NCI-H82 (cell line): ENCODE measurements at places on chromosomes 5 and 9.
A peak's percentile ranks its signal among the peaks of the same experiment; 100 is the strongest.

DNA sequence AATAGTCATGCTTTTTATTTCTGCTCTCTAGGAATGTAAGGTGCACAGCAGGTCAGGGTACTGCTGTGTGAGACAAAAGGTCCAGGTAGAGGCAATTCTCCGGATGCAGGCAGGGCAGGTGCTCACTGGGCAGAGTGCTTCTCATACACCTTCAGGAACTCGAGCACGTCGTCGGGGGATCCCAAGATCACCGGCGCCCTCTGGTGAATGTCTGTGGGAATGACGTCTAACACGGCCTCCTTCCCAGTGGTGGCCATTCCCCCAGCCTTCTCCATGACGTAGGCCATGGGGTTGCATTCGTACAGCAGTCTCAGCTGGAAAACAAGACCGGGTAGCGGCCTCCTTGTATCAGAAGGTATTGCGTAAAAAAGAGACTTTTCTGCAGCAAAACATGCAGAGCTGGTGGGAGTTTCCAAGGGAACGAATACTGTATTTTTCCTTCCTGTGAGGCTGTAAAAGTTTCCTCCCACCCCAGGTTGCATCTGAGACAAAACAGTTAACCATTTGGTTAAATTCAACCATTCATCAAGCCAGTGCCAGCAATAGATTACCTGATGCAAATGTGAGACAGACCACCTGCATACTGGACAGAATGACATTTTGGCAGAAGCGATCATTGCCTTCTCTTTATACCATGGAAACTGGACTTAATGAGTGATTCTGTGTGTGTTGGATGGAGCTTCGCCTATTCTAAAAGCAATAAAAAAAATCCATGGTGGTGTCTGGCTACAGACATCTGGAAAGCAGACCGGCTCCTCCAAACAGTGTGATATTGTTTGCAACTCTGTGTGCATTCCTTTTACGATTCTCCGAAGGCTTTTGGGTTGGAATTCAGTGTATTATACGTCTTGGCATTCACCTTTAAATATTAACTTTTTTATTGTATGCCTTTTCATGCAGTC, 9.9 kb upstream of the FBP2 start:
- DNase-seq = peak; percentile 64

- no peak for DNase-seq
Measured at GRCh38 chr5:179284751-179285631, 60.3 kb downstream of the ADAMTS2 start.

- DNase-seq = peak; percentile 92
Measured at GRCh38 chr5:178163772-178164735, 10.4 kb upstream of the NHP2 start.

DNA sequence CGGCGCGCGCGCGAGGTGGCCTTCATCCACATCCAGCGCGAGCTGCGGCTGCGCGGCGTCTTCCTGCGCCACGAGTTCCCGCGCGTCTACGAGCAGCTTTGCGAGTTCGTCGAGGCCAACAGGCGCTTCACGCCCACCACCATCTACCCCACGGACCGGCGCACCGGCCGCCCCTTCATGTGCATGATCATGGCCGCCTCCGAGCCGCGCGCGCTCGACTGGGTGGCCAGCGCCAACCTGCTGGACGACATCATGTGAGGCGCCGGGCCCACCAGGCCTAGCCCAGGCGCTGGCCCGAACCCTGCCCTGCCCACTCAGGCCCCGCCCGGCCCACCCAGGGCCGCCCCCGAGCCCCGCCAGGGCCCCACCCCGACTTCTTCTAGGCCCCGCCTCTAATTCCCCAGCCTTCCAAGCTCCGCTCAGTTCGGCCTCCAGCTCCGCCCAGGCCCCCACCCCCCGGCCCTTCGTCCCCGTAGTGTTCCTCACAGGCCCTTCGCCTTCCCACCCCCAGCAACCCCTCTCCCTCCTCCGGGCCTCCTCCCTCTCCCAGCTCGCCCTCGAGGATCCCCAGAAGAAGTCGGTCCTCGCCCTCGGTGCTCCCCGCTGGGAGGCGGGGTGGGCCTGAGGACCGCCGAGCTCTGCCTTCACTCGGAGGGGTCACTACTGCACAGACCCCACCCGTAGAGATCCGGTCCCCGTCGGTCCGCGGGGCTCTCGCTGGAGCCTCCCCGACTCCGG, 2.0 kb upstream of the PHPT1 start:
- peak; percentile 92 for DNase-seq

- no peak for DNase-seq
Measured at GRCh38 chr5:59272809-59273427, 620.6 kb downstream of the PDE4D start.

- DNase-seq = no peak
Measured at GRCh38 chr9:110153431-110153830, 54.5 kb downstream of the C9orf152 start.

DNA sequence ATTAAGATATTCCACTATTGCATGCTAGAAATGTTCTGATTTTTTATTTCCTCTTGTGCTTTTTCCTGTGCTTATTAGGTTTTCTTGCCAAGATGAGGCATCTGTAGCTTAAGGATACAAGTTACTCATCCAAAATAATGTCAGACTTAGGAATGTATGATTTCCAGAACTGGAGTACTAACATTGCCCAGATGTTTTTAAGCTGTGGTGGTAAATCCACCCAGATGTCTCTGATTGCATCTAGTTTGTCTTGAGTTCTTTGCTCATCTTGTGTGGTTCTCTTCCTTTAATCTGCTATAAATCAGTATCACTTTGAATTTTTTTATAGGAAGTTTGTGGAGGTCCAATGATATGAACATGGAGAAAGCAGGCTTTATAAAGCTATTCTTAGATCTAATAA, 337.5 kb upstream of the ZNF608 start:
- no peak for DNase-seq

- no peak for DNase-seq
Measured at GRCh38 chr9:94511955-94512265, 43.0 kb upstream of the PCAT7 start.

DNA sequence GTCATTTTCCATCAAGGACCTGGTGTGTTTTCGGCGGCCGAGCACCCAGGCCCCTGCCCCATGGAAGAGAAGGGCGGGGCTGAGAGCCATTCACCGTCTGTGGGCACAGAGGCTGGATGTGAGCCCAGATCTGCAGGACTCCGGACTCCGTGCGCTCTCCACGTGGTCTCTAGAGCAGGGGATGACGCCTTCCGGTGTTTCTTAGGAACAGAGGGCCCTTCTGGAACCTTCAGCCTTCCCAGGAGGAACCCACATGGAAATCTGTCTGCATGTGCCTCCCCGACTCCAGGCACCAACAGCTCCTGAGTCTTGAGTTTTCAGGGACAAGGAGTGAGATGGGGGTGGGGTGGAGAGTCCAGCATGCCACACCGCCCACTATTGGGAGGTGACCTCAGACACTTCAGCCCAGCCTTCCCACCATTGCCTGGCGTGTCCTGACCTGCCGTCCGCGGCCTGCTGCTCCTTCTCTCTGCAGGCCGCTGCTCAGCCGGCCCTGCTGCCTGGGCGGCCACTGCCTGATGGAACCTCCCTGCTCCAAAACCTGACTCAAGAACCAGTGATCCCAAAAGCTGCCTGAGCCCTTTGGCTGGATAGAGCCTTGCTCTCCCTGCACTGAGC, 2.4 kb upstream of the RXRA start:
- no peak for DNase-seq

DNA sequence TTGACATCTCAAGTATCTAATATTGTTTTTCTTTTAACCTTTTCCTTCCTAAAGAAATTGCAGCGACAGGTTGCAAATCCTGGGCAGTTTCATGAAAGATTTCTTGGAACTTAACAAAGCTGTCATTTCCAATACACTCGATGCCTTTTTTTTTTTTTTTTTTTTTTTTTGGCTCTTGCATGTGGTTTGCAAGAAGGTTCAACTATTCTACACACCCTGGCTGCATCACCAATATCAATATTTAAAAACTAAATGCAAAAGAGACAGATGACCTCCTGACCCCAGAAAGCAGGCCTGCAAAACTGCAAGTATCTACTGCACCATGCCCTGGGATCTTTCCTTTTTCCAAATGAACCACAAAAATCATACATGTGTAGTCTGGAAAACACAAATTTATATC, 4.4 kb upstream of the NFIB start:
- DNase-seq = no peak

GRCh38 chr9:77648234-77649108, at the start of gene GNA14:
GNA14 (minus strand) TSS chr9:77648322; CDS start chr9:77647793, 529 bp downstream.
- DNase-seq = peak; percentile 28

DNA sequence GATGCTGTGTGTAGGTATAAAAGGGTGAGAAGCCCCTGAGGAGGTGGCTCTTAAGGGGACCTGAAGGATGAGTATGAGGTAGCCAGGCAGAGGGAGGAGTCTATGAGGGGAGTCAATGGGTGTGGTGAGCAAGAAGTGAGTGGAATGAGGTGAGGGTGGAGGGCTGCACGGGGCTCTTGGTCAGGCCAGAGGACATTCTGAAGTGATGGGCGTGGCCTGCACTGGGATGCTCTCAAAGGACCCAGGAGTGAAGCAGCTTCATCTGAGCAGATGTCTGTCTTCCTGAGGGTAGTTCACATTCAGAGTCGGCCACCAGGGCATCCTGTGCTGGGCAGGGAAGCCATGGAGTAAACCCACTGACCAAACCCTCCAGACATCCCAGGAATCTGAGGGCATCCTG, 45.1 kb upstream of the SAP30L start:
- no peak for DNase-seq

GRCh38 chr5:61641748-61642565, 309.9 kb downstream of the ZSWIM6 start:
- DNase-seq = peak; percentile 3

DNA sequence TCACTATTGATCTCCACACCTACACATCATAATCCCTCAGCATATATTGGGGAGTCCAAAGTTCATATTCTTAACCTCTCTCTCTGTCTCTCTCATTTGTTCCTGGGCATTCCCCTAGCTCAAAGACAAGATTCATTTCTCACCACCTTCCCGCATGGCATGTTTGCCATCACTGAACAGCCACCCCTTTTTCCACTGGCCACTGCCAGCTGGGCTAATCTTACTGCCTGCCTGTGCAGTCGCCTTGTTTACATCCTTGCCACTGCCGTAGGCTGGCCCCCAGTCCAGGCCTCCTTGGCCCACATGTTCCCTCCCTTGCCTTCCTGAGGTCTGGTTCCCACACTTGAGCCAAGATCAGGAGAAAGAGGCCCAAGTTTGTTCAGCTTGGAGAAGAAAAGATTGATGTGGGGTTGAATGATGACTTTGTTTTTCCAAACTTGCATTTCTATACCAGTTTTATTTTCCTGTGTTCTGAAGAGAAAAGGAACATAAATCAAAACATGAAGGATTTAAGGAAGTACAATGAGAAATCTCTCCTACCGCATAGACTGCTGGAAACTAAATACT, 80.2 kb downstream of the PLAC8L1 start:
- DNase-seq = peak; percentile 8

DNA sequence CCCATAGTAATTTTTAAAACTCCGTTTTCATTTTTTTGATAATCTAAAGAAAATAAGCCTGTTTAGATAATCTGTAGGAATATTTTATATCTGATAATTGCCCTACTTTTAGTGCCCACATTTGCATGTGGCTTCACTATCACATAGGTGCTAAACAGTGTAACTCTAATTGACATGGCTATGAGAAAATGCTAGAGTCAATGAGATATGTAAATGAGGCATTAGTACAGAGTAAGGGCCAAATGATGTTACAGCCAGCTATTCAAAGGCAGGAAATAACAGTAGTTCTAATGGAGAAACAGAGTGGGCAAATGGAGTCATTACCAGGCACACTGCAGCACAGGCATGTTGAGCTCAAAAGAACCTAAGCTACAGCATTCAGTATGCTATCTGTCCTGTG, 37.3 kb upstream of the GCNT4 start:
- no peak for DNase-seq

GRCh38 chr9:132748450-132748849, 78.2 kb downstream of the GTF3C4 start:
- DNase-seq = no peak

DNA sequence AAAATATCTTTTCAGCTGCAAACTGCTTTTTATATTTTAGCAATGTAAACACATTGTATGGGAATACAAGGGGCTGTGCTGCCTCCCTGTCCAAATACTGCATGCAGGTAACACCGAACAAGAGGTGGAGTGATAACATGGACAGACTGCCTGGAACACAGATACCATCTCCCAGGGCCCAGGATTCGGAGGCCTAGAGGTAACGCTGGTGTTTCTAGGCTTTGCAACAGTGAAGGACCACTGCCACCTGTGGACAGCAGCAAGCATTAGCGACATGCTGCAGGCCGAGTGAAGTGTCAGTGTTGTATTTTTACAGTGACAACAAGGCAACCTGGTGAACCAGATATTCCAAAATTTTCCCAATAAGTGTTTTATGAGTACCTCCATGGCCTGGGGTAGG, 379.1 kb downstream of the DMRT2 start:
- peak; percentile 23 for DNase-seq

DNA sequence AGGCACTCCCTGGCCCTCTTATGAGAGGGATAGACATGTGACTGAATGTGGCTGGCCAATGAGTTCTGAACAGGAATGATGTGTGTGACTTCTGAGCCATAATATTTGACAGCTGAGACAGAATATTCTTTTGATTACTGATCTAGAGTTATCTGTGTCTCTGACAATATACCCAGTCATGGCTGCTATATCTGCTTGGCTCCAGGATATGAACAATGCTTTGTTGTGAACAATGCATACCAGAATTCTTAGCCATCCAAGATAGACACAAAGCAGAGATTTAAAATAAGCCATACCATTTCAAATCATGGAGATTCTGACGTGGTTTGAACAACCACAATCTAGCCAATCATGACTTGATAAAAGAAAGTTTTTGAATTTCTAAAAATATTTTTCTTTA, 840.3 kb upstream of the SEMA6A start:
- no peak for DNase-seq

DNA sequence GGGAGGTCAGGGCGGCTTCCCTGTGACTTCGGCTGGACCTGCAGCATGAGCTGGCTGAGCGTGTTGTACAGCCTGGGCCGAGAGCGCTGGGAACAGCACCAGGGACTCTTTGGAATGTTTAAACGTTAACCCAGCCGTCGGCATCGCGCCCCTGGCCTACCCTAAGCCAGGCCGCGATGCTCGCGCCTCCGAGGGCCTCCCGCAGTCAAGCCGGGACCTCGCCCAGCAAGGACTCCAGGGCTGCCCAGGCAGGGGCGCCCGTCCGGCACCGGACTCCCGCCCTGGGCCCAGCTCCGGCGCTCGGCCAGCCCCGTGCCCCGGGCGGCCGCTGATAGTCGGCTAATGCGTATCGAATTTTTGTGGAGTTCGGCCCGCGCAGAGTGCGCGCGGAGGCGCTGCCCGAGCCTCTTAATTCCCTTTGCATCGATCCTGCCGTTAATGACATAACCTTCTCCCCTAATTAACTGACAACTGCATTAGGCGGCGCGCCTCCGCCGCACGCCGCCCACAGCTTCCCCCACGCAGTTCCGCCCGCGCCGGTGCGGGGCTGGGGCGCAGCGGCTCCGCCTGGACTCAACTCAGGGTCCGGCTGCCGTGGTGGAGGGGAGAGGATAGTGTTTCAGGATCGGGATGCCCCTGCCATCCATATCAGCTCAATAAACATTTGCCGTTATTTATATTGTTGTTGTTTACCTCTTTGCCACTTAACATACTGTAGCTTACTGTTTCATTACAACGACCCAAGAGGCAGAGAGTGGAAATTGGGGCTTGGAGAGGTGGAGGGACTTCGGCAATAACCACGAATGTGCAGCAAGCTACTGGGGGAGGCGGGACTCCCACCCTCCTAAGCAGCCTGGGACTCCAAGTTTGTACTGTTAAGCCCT, 28.8 kb upstream of the CDC23 start:
- DNase-seq = peak; percentile 89
